ENCODE measurements at places on chromosomes 3 and 15.

GRCh38 chr3:186330772-186331460 is 31.1 kb downstream of the DGKG start:
- DNase-seq = no peak

GRCh38 chr15:87597346-87598052 is 659.0 kb downstream of the NTRK3 start:
- no peak for DNase-seq

DNA sequence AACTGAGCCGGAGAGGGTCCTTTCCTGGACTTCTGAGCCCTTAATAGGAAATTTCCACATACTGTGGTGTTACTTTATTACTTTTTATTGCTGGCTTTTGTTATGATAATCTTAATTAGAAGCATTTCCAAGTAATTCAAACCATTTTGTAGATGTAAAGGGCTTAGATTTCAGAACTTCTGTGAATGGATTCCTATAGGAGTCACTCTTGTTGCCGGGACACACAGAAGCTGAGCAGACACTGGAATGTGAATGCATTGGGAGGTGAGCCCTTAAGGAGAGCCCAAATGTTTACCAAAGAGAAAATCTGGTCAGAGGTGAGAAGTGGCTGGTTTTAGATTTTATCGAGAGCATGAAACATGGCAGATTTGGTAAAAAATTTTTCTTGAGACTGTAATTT is 87.4 kb downstream of the FNDC3B start:
- no peak for DNase-seq

DNA sequence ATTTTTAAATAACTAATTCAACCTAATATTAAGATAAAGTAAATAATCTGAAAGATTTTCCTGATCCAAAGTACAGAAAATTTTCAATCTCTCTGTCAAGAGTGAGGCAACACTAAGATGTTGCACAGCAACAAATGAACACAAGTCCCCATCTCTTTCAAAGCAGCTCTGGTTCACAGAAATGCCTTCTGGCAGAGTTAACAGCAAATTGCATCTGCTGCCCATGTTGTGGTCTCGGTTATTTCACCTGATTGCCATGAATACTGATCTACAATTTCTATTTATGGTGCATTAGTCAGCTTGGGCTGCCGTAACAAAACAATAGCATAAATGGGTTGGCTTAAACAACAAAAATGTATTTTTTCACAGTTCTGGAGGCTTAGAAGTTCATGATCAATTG is 167.3 kb downstream of the BCHE start:
- DNase-seq = no peak

GRCh38 chr3:192888190-192888589 is 29.5 kb downstream of the MB21D2 start:
- DNase-seq = no peak

DNA sequence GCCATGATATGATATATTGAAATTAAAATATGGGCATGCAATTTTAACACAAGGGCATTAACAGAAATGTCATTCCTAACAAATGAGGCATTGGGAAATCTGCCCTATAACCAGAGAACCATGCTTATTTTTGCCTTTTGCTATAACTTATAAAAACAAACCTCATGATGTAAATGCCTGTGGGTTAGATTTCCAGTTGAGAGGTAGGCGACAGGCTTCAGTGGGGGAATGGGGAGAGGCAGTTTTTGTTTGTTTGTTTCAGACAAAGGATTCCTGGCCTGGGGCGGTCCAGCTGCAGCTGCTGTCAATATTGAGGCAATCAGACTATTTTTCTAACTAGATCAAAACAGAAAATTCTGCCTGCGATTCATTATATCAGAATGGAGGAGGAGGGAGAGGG is 490.4 kb upstream of the CFAP20DC start:
- DNase-seq = no peak

DNA sequence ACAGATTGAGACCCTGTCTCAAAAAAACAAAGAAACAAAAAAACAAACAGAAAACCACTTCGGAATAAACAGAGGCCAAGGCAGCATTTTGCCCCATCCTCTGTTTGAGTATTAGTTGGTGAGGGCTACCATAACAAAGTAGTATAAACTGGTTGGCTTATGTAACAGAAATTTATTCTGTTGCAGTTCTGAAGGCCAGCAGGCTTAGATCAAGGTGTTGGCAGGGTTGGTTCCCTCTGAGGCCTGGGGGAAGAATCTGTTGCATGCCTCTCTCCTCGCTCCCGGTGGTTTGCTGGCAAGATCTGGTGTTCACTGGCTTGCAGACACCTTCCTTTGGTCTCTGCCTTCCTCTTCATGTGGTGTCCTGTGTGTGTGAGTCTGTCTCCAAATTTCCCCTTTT is 261.6 kb downstream of the PDZRN3 start:
- no peak for DNase-seq

DNA sequence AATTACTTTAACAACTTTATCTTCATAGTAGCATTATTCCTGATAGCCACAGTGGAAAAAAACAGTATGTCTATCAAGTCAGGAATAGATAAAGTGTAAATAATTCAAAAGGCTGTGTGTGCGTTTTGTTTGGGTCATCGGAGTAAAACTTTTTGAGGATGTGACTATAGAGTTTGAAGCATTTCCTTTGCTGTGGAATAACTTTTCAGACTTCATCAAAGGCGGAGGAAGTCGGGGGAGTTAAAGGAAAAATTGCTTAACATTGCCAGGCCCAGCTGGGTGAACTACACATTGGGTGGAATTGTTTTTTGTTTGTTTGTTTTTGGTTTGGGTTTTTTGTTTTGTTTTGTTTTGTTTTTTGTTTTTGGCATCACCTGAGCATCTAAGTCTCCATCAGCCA is 70.4 kb upstream of the CRTC3 start:
- DNase-seq = no peak

DNA sequence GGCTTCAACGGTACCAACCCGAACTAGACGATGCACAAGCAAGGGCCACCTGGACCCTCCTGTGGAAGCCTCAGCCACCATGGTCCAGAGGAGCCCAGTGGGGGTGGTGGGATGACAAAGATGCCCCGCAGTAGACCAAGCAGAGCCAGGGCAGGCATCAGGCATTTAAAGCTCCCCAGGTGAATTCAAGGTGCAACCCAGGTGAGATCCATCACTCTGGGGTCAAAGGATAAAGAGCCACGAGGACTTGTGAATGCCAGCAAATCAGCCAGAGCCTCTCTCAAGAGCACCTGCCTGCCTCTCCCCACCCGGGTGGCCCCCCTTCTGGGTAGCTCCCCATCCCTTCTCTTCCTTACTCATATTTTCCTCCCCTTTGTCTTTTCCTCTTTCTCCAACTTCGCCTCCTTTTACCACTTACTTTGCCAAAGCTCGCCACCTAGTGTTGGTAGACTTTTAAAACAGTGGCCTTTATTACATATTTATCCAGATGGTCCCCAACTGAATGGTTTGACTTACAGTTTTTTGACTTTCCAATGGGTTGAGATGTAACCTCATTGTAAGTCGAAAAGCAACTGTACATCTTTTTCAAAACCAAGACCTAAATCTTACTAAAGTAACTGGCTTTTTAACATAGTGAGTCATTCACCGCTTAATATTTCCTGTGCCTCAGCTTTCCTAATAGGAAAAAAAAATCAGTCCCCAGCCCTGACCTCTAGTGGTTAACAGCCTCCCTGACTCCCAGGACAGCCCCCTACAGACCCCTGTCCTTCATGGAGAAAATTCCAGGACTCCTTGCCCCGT is 18.8 kb downstream of the PLA2G4F start:
- no peak for DNase-seq

DNA sequence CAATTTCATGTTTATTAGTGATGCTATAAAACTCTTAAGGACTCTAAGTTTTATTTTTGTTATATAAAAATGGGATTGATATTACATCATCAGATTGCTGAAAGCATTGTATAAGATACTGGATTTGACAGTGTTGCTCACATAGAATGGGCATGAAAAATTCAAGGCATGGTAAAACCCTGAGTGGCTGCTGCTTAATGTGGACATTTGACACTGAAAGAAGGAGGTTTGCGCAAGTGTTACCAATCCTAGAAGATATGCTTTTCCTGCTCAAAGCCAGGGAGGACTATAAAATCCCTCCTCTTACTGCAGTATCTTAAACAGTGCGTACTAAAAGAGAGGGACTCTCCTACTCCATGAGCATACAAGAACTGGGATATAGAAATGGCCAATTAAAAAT is 65.8 kb upstream of the PTX3 start:
- DNase-seq = no peak

GRCh38 chr3:61300006-61300380 is 48.7 kb upstream of the FHIT start:
- no peak for DNase-seq

DNA sequence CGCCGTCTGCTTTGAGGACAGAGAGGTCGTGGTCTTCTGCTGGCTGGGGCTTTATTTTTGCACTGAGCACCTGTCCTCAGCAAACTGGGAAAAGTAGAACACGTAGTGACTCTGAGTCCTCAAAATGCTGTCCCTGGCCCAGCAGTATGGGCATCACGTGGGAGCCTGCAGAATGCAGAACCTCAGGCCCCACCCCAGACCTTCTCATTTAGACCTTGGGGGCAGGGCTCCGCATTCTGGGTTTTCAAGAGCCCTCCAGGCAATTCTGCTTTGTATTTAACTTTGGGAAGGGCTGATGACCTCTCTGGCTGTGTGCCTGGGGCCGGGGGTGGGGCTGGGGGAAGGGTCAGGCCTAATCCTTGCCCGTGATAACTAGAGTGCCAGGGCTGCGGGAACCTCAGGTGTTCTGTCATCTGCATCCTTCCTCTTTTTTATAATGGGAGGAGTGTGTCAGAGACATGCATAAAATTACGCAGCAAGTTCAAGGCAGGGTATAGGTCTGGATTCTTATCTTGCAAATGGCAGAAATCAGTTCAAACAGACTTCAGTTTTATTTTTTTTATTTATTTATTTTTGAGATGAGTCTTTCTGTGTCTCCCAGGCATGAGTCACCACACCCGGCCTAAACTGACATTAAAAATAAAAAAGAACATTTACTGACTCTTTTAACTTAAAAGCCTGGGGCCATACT is 11.1 kb downstream of the SLC6A6 start:
- no peak for DNase-seq

- no peak for DNase-seq
Observed at GRCh38 chr3:150227839-150228238, 180.3 kb upstream of the TSC22D2 start.

DNA sequence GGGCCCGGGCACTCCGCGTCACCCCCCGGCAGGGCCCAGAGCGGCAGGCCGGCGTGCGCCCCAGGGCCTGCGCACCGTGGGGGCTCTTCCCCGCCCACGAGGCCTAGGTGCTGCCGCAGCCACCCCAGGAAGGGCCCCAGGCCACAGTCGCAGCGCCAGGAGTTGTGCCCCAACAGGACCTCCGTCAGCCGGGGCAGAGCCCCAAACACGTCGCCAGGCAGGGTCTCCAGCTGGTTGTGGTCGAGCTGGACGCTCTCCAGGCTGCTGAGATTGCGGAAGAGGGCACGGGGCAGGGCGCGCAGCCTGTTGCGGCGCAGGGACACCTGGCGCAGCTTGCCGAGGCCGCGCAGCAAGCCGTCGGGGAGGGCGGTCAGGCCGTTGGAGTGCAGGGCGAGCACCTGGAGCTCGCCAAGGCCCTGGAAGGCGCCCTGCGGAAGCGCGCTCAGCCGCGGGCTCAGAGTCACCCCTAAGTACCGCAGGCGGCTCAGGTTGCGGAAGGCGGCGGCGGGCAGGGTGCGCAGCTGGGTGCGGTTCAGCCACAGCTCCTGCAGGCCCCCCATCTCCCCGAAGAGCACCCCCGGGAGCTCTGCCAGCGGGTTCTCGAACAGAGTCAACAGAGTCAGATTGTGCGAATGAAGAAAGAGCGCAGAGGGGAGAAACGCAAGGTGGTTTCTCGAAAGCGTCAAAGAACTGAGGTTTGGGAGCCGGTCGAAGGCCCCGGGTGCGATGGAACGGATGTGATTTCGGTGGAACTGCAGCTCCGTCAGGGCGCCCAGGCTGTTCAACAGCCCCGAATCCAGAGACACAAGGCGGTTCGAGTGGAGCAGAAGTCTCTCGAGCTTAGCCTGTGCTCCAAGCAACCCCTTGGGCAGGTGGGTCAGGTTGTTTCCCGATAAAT is 2.0 kb downstream of the GP5 start:
- no peak for DNase-seq

GRCh38 chr3:58979840-58980239 is 70.0 kb downstream of the CFAP20DC start:
- no peak for DNase-seq

GRCh38 chr3:42814914-42815507 is 5.8 kb downstream of the ACKR2 start:
- no peak for DNase-seq

DNA sequence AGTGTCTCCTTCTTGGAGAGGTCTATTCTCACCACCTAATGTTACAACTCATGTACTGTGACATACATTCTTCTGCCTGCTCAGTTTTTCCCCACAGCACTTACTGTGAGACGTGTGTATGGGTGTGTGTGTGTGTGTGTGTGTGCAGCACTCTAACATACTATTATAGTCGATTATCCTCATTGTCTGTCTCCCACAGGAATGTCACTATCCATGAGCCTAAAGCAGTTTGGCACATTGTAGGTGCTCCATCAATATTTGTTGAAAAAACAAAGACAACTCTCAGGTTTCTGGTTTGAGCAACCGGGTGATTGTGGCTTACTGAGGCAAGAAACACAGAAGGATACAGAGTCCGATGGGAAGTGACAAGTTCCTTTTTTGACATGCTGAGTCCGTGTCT is 8.6 kb upstream of the ZNF148 start:
- DNase-seq = no peak

GRCh38 chr3:132966374-132966773 is 71.8 kb upstream of the TMEM108 start:
- DNase-seq = no peak

- DNase-seq = no peak
Observed at GRCh38 chr15:49331442-49331841, 91.6 kb upstream of the FGF7 start.

- no peak for DNase-seq
Observed at GRCh38 chr3:150054635-150055034, 83.9 kb upstream of the PFN2 start.

DNA sequence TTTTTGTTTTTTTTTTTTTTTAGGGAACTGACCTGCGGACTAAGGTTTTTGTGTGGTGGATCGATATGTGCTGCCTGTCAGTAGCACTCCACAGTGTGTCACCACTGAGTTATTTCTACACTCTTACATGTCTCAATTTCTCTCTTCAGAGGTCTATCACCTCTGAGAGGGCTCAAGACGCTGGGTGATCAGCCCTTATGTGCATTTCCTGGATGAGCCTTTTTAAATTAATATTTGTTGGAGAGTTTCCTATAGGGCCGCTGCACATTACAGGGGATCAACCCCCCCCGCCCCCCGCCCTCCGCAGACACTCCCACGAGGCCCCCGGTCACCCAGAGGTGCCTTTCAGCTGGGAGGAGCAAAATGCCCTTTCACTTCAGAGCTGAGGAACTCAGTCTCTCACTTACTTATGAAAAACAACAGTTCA is 34.5 kb upstream of the AP4E1 start:
- DNase-seq = no peak

DNA sequence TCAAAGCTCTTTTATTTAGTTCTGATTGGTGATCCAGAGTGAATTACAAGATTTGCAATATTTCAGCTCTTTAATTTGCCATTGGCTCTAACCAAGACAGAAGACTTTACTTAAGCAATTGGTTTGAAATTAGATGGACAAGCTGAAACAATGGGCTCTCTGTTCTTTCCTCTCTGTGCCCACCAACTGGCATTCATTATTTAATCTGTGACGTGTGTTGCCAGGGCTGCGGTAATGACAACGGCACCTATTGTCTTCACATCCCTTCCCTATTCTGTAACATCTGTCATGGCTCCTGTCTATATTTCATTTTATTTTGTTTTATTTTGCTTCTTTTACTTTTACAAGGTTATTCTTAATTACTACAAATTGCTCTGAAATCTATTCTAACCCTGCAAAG is 33.9 kb downstream of the PLD1 start:
- DNase-seq = no peak

- DNase-seq = no peak
Observed at GRCh38 chr15:91561371-91562100, 292.0 kb upstream of the SLCO3A1 start.

GRCh38 chr15:101009176-101009575 is 90.0 kb downstream of the LRRK1 start:
- DNase-seq = no peak
